Lower lobe of right lung (tissue), 2 donors: ENCODE measurements at places on chromosomes 4 and X. TPM values are rescaled to one million over a fixed set of nuclear protein-coding genes. Genes with fewer than 3 reads are reported as not detected.

- H3K27me3 ChIP-seq = no peaks in the 10 kb centered on the region
- no peaks in the 10 kb centered on the region for H3K4me1 ChIP-seq
- no peaks in the 10 kb centered on the region for H3K36me3 ChIP-seq
- DNase-seq = no peak
Measured at GRCh38 chrX:150926791-150927190, 28.3 kb upstream of the CD99L2 start.

- DNase-seq = no peak
- no peak overlapping the region for H3K27ac ChIP-seq
- H3K4me3 ChIP-seq = no peak overlapping the region
- no peaks in the 10 kb centered on the region for H3K4me1 ChIP-seq
Measured at GRCh38 chr4:47050761-47051725, 19.7 kb downstream of the GABRB1 start.

DNA sequence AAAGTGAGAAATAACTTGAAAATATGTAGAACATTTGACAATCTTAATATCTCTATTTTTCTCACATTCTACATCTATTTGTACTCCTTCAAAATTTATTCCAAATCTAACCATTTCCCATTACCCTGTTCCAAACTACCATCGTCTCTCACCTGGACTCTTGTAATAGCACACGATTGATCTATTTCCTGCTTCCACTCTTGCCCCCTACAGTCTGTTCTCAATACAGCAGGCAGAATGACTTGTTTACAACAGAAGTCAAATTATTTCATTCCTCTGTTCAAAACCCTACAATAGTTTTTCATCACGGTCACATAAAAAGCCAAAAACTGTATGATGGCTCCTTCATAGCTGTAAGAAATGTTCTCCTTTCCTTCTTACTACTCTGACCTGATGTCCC, 21.1 kb upstream of the LUZP4 start:
- no peaks in the 10 kb centered on the region for H3K4me1 ChIP-seq
- DNase-seq = no peak
- H3K27me3 ChIP-seq = no peaks in the 10 kb centered on the region
- no peak overlapping the region for H3K4me3 ChIP-seq
- H3K27ac ChIP-seq = no peak overlapping the region

DNA sequence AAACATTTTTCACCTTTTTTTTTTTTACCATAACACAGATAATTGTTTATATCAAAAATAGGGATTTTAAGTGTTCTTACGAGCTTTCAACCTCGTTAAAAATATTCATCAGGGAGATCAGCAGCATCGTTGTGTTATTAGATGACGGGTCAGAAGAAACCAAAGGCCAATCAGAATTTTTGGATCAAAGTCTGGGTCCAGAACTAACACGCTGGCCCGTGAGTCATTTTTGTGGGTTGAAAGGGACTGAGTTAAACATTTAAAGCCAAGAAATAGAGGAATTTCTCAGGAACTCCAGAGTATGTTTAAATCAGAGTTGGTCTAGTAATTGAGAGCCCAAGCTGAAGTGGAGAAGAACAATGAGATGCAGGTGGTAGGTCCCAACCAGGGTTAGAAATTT, 170.8 kb downstream of the TLL1 start:
- H3K36me3 ChIP-seq = no peaks in the 10 kb centered on the region
- H3K4me1 ChIP-seq = no peaks in the 10 kb centered on the region
- no peaks in the 10 kb centered on the region for H3K27me3 ChIP-seq

DNA sequence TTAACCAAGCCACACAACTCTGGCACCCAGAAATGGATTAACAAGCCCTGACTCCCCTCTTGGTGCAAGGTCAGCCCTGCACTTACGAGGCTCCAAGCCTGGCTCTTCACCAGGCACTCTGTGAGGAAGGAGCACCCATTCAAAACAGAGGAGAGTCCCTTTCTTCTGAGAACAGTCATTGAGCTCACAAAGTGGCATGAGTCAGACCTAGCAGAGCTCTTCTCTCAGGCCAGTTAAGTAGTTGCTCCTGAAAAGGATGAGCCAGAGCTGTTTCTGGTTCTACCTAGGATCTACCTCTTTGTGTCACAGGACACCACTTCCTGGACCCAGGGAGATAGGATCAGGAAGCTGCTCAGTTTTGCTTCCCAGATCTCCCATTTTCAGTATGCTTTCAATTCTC, 48.2 kb downstream of the EVC2 start:
- H3K36me3 ChIP-seq = peaks cover 44% of the 10 kb centered on the region
- no peak for DNase-seq
- no peak overlapping the region for H3K27ac ChIP-seq
- H3K4me1 ChIP-seq = no peaks in the 10 kb centered on the region

DNA sequence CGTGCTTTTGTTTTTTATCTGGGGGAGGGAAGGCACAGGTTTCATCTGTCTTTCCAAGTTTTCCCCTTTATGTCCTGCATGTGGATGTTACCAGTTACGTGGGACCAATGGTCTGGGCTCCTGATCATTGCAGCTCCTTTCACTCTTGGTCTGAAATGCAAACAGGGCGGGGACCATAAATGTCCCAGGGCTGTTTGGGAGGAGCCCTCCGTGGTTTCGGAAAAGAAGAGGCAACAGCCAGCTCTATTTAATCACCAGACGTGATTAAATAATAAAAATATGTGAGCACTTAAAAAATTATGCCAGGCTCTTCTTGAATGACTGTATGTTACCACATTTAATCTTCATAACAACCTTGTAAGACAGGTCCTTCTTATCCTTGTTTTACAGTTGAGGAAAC, 30.8 kb upstream of the C1GALT1C1 start:
- no peaks in the 10 kb centered on the region for H3K36me3 ChIP-seq
- no peak overlapping the region for H3K4me3 ChIP-seq
- H3K4me1 ChIP-seq = no peaks in the 10 kb centered on the region

DNA sequence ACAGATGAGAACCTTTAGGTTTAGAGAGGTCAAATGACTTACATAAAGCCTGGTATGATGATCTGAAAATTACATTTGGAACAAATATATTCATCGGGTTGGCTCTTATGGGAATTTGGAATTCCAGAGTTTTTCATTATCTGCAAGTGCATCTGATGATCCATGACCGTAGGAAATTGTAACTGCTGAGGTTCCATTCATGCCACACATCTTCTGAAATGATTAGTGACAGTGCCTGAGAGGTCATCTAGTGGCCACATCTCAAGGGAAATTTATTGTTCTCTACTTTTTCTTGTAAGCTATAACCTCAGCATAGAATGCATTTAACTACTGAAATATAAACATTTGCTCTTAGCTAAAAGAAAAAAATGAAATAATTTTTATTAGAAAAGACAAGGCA, 105.8 kb upstream of the NWD2 start:
- no peak overlapping the region for H3K4me3 ChIP-seq
- DNase-seq = no peak
- H3K27ac ChIP-seq = no peak overlapping the region
- H3K4me1 ChIP-seq = no peaks in the 10 kb centered on the region
- no peaks in the 10 kb centered on the region for H3K27me3 ChIP-seq
- no peaks in the 10 kb centered on the region for H3K36me3 ChIP-seq

DNA sequence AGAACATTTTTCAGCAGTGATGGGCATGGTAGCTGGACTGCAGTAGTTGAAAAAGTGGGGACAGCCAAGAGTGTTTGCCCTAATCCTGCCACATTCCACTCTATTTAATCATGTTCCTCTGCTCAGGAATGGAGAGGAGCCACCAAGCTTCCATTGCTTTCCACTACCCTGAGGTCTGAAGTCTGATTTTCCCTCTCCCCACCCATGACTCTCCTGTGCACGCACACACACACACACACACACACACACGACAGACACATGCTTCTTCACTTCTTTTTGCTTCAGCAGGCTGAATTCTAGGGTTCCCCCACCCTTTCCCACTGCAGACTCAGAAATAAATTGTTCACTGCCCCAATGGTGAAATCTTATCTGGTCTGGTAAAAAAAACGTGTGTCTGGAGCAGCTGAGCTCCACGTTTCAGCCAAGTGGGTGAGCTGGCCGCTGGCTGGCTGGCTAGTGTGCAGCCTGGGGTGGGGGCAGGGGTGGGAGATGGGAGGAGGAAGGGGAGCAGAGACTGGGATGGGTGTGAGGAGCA, 142.7 kb upstream of the NALF2 start:
- H3K4me1 ChIP-seq = no peaks in the 10 kb centered on the region
- no peaks in the 10 kb centered on the region for H3K36me3 ChIP-seq
- H3K27me3 ChIP-seq = no peaks in the 10 kb centered on the region

- no peak for DNase-seq
- no peaks in the 10 kb centered on the region for H3K27me3 ChIP-seq
Measured at GRCh38 chrX:24364326-24364725, 3.9 kb downstream of the SUPT20HL1 start.

DNA sequence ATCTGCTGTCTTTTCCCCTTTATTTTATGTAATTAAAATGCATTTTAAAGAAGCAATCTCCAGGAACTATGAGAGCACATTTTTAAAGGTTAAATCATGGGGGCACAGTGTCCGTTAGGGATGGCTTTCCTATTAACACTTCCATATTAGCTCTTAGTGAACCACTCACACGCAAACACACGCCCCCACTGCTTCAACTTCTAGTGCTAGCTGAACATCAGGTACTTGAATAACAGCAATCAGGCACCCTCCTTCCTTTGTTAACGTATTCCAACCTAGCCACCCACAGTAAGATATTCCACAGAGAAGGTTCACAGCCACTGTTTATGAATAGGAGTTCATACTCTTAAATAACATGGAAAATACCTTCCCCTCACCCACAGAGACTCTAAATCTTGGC, 9.3 kb downstream of the TMEM255A start:
- no peaks in the 10 kb centered on the region for H3K4me1 ChIP-seq
- H3K36me3 ChIP-seq = no peaks in the 10 kb centered on the region
- H3K27ac ChIP-seq = no peak overlapping the region
- no peak for DNase-seq
- H3K27me3 ChIP-seq = peaks cover 10% of the 10 kb centered on the region

DNA sequence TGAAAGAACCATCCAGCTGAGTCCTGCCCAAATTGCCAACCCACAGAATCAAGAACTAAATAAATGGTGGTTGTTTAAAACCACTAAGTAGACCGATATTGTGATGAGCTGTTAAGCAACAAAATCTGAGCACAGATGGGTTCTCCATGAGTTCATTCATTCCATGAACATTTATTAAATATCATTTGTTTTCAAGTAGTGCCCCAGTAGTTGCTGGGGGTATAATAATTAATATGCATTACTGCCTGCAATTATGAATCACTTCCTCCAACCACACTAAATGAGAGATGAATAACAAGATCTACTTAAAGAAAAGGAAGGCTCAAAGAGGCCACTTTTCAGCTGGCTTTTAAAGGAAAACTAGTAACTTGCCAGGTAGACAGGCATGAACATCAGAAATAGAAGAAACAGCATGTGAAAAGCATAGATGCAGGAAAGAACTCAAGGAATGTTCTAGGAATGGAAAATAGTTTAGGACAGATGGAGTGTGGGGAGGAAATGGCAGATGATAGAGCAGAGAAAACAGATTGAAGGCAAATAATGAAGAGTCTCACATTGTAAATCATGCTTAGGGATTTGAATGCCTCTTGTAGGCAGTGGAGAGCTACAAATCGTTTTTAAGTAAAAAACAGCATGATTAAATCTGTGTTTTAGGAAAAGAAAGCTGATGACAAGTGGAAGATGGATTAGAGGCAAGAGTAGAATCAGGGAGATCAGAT, 641.7 kb upstream of the DIPK2B start:
- no peak for DNase-seq
- no peak overlapping the region for H3K27ac ChIP-seq
- H3K4me3 ChIP-seq = no peak overlapping the region
- H3K4me1 ChIP-seq = no peaks in the 10 kb centered on the region
- H3K27me3 ChIP-seq = no peaks in the 10 kb centered on the region

- H3K27ac ChIP-seq = no peak overlapping the region
- H3K4me1 ChIP-seq = no peaks in the 10 kb centered on the region
- H3K27me3 ChIP-seq = no peaks in the 10 kb centered on the region
- H3K36me3 ChIP-seq = no peaks in the 10 kb centered on the region
- H3K4me3 ChIP-seq = no peak overlapping the region
- no peak for DNase-seq
Measured at GRCh38 chr4:114494246-114494803, 104.3 kb upstream of the UGT8 start.

- H3K27ac ChIP-seq = no peak overlapping the region
- no peak for DNase-seq
- H3K4me3 ChIP-seq = no peak overlapping the region
- no peaks in the 10 kb centered on the region for H3K36me3 ChIP-seq
Measured at GRCh38 chr4:25977397-25978170, 63.6 kb downstream of the SMIM20 start.

GRCh38 chr4:137994853-137995252, 247.3 kb downstream of the SLC7A11 start:
- H3K4me3 ChIP-seq = no peak overlapping the region
- no peaks in the 10 kb centered on the region for H3K27me3 ChIP-seq
- H3K27ac ChIP-seq = no peak overlapping the region
- H3K36me3 ChIP-seq = no peaks in the 10 kb centered on the region

GRCh38 chrX:96715481-96715880, 30.8 kb downstream of the DIAPH2 start:
- H3K4me3 ChIP-seq = no peak overlapping the region
- H3K27ac ChIP-seq = no peak overlapping the region
- H3K36me3 ChIP-seq = no peaks in the 10 kb centered on the region
- no peak for DNase-seq
- peaks cover 7% of the 10 kb centered on the region for H3K4me1 ChIP-seq

DNA sequence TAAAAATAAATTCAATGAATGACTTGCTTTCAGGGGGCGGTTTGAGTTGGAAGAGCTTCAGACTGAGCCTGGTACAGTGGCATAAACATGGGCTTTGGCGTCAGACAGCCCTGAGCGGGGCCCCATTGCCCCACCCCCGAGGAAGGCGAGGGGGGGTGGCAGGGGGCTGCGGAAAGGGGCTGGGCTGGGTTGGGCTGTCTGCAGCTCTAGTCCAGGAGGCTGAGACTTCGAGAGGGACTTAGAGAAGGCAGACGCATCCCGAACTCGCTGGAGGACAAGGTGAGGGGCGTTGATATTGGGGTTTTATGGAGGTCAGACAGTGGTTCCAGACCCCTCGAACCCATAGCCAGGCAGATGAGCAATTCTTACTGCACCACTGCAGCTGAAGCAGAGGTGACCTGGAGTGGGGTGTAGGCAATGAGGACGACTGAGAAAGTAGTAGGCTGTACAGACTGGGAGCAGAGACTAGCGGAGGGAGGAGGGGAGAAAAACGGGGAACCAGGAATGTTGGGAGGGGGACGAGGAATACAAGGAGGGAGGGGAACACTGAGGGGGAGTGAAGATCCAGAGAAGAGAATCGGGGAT, at the start of gene MAGED2:
TSS of gene MAGED2 (plus strand) at position 222 of the 585 bp plus-strand sequence. CDS start 1,587 bp downstream, outside the sequence.
- no peak for DNase-seq
- peaks cover 10% of the 10 kb centered on the region for H3K4me1 ChIP-seq
- peaks cover 28% of the 10 kb centered on the region for H3K36me3 ChIP-seq

The ADGRL3 gene
- total RNA-seq = 6.0 TPM

The KCTD8 gene
- not detected for total RNA-seq

The XKRX gene
- 8.1 TPM for total RNA-seq

The ARL9 gene
- total RNA-seq = not detected

The HMX1 gene
- not detected for total RNA-seq

The CT45A1 gene
- total RNA-seq = not detected

The USP51 gene
- 4.2 TPM for total RNA-seq

The PNMA6F gene
- total RNA-seq = not detected

The STAP1 gene
- 3.4 TPM for total RNA-seq

The MED28 gene
- total RNA-seq = 46.2 TPM

The WAS gene
- total RNA-seq = 40.3 TPM

The TRMT10A gene
- 3.7 TPM for total RNA-seq
